ENCODE measurements at places on chromosomes 5 and 9.

DNA sequence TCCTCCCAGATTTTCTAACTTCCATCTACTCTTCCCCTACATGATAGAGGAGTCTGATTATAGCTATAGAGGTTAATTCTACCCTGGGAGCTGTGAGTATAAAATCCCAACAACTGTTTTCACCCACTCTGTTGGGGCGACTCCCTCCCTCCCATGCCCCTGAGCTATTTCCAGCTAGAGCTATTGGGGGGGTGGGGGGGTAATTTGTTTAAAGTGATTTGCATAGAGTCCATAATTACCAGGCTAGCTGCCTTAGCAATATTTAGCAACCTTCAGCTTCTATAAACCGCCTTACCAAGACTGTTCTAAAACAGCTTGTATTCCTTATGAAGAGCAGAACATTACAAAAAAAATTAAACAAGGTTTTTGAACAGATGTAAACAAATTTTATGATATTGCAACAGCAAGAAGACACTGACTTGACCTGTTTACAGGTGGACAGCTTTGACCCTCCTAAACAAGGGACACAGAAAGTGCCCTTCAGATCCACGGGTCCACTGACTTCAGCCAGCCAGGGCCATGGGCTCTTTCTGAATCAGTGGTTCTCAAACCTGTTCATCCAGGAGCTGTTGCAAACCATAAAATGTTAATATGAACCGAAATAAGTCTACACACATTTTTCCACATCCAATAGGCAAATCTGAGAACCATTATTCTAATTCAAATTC, 98.2 kb downstream of the OTULIN start:
- DNase-seq: no peak

- no peak for DNase-seq
Observed at GRCh38 chr9:95150903-95151302, 166.6 kb downstream of the FANCC start.

- no peak for DNase-seq
Observed at GRCh38 chr9:89591274-89592212, 13.3 kb upstream of the GADD45G start.

DNA sequence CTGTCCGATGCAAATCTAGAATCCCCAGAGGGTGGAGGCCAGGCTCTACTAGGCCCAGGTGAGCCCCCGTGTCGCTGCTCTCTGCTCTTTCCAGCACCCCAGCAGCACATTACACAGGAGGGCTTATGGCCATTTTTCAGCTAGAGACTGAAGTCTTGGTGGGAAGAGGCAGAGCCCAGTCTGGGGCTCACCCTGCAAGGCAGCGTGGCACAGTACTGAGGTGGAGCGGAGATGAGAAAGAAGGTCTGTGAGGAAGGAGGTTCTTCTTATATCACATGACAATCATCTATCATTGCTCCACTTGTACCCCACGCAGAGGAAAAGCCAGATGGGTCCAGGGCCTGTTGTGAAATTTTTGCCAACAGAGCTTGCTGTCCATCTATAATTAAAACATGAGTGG, 10.0 kb upstream of the KIF12 start:
- no peak for DNase-seq

DNA sequence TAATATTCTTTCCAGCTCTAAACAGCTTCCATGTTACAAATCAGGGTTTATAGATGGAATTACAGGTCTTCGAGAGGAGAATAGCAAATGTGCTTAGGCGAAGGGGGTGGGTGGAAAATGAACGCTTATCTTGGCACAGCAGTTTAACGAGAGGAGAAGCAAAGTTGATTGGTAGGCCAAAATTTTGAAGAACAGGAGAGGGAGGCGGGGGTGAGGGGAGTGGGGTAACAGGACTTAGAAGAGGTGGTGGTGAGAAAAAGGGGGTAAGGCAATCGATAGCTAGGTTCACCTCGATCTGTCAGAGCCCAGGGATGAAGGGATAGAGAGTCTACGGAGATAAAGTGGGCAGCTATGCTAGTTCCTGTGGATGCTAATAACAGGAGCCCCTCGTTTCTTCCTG, 764 bp downstream of the ANKRA2 start:
- DNase-seq: no peak

DNA sequence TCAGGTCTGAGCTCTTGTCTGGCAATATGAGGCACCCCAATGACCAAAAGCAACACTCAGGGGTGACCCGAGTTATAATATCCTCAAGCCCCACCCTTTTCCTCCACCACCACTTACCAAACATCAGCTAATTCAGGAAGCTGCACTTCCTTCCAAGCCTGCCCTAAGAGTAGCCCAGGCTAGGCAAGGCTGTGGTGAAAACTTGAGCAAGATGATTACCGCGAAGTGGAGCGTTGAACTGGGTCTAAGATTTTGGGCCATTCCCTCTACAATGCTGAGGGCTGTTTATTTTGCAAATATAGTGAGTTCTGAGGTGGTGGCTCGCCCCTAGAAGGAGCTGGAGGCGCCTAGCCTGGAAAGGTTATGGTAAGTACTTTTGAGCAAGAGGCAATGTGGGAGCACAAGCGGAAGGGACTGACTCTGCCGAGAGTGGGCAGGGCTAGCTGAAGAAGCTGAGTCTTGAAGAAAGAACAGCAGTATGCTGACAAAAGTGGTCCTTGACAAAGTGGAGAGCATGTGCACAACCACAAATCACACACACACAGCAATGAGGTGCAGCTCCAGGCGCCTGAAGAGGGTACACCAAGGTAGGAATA, at the start of gene HK3:
Gene HK3 (minus strand): TSS at position 51 of the 596 bp plus-strand sequence. CDS start 3,187 bp downstream, outside the sequence.
- no peak for DNase-seq

GRCh38 chr9:16704116-16705110, 166.1 kb downstream of the BNC2 start:
- DNase-seq: peak; percentile 58

DNA sequence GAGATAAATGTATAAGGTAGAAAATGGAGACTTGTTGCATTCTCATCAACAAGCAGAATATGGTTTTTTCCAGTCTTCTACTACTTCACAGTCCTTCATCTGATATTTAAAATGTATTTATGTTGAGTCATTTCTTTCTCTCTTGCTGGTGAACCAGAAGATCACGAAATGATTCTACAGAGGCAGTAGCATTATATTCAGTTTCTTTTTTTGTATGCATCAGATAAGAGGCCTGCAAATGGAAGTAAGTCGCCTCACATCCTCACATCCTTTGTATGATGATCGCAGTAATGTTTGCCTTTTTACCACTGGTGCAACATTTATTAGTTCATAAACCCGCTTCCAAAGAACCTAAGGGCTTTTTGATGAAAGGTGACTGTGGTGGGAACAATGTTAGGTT, 22.1 kb upstream of the IL13 start:
- DNase-seq: no peak

- DNase-seq: no peak
Observed at GRCh38 chr9:76018235-76018634, 127.8 kb downstream of the PCSK5 start.

- DNase-seq: no peak
Observed at GRCh38 chr5:77960863-77961396, 184.8 kb upstream of the TBCA start.

GRCh38 chr9:82829818-82830217, 233.1 kb downstream of the RASEF start:
- no peak for DNase-seq

DNA sequence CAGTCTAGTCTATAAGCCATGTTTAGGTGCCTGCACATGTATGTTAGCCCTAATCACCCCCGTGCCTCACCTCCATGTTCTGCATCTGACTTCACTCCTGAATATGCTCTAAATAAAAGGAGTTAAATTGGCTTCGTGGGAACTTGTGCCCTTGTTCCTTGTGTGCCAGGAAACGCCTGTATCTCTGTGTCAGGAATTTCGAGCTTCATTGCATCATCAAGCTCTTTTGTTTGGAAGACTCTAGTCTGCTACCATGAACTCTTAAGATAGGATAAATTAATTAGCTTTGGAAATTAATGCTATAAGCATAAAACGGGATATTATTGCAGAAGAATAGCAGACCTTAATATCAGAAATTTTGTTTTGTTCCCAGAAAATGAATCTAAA, 99.2 kb downstream of the ADCY2 start:
- no peak for DNase-seq

DNA sequence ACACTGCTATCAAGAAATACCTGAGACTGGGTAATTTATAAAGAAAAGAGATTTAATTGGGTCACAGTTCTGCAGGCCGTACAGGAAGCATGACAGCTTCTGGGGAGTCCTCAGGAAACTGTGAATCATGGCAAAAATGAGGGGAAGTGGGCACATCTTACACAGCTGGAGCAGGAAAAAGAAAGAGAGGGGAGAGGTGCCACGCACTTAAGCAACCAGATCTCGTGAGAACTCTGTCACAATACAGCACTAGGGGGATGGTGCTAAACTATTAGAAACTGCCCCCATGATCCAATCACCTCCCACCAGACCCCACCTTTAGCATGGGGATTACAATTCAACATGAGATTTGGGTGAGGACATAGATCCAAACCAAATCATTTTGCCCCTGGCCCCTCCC, 105.5 kb upstream of the CPLX2 start:
- DNase-seq: no peak

GRCh38 chr9:34500623-34501267, 22.0 kb downstream of the ENHO start:
- peak; percentile 55 for DNase-seq

GRCh38 chr5:38806775-38807258, 39.0 kb upstream of the OSMR start:
- DNase-seq: peak; percentile 81

- peak; percentile 97 for DNase-seq
Observed at GRCh38 chr9:72557549-72557948, 36.1 kb downstream of the TMC1 start.

DNA sequence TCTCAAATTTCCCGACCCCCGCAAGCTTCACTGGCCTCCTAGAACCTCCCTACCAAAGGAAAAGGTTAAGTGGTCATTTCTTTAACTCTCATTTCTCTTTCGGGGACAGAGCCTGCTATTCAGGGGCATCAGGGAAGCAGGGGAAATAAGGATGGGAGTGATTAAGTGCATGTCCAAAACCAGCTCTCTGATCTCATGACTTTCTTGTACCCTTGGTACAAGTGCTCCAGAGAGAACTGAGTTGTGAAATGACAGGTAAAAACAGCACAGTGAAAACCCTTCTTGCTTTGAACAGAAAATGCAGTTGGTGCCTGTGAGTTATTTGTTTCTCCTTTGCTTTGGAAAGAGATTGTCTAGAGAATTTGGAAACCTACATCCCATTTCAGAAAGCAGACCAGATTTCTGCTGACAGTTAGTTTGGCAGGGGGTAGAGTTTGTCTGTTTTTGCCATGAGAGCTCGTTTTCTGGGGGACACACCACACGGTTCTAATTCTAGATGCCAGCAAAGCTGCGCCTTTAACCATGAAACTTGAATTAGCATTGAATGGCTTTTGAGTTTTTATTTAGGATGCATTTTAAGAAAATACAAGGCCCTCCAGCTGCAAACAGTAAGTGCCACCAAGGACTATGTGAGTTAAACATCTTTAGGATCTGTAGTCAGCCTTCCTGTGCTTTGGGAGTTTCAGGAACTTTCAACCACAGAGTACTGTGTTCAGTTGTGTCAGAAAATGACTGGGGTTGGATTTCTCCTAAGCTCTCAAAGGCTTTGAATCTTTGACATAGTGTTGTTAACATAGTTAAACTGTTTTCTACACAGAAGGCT, 161.7 kb upstream of the LHFPL2 start:
- no peak for DNase-seq

DNA sequence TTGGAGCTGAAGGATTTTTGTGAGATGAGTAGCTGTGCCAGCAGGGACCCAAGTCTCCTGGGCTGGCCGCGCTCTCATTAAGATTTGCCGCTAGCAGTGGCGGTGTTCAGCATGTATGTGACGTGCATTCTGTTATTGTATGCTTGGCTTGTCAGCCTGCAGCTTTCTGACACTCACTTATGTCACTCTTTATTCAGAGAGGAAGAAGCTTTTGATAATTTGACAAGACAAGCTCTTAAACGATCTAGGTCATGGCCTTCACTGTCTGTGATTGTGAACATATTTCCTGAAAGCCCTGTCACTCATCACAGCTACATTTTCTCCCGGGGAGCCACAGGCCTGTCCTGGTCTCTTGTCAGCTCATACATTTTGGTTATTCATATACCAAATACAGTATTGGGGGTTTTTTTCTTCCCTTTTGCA, 98.2 kb upstream of the GRHPR start:
- DNase-seq: no peak

Measured in kidney tubule cell (primary cell).